ENCODE measurements at places on chromosomes 5 and 9.

DNA sequence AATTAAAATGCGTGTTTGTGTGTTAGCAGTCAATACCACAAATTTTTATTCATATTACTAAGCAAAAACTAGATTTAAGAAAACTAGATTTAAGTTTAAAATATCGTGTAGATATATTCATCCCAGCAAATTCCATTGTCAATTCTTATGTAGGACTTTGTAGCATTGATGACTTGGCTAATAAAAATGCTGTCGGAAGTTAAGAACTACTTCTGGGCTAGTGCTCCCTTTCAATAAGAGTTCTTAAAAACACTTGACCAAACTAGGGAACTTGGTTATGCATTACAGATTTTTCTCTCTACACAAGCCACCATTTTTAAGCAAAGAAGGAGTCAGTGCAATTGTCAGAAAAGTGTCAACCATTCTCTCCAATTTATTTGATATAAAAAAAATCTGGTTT lies 68.7 kb upstream of the RAD23B start:
- DNase-seq, result no peak

DNA sequence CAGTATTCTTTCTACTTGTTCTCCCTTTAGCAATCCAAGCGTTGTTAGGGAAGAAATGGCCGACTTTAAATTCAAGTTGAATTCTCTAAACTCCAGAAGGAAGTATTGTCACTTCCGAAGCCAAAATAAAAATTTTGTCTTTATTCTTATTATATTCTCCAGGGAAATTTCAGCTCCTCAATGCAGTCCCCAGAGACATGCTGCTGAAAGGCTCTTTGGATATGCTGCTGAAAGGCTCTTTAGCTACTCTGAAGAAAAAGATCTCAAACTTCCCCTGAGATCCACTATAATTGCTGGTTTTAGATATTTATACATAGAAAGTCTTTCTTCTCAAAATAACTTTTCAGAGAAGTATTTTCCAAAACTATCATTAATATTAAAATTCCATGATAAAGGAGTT lies 92.3 kb upstream of the PARP8 start:
- no peak for DNase-seq

DNA sequence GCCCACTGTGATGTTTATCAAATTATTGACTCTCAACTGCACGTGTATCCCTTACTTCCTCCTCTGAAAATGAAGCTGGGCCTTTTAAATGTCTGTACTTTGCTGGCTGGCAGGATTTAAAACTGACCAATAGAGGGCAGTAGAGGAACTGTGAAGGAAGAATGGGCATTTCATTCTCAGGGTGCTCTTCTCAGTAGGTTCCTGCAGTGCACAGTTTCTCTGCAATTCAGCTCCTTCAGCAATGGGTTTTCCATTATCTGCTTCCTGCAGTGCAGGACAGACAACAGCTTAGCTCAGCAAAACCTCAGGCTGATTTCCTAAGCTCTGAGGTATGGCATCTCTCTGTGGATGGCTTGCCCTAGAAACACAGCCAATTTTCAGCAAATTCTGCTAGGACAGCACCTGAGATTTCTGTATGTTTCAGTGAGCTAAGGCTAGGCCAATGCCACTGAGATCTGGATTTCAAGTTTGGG lies 298.4 kb upstream of the PRDM9 start:
- DNase-seq, result no peak

GRCh38 chr5:82259172-82259800 lies 18.9 kb downstream of the RPS23 start:
- DNase-seq, result no peak

- DNase-seq, result no peak
These were observed 121.5 kb downstream of the JMY start for GRCh38 chr5:79357398-79357797.

DNA sequence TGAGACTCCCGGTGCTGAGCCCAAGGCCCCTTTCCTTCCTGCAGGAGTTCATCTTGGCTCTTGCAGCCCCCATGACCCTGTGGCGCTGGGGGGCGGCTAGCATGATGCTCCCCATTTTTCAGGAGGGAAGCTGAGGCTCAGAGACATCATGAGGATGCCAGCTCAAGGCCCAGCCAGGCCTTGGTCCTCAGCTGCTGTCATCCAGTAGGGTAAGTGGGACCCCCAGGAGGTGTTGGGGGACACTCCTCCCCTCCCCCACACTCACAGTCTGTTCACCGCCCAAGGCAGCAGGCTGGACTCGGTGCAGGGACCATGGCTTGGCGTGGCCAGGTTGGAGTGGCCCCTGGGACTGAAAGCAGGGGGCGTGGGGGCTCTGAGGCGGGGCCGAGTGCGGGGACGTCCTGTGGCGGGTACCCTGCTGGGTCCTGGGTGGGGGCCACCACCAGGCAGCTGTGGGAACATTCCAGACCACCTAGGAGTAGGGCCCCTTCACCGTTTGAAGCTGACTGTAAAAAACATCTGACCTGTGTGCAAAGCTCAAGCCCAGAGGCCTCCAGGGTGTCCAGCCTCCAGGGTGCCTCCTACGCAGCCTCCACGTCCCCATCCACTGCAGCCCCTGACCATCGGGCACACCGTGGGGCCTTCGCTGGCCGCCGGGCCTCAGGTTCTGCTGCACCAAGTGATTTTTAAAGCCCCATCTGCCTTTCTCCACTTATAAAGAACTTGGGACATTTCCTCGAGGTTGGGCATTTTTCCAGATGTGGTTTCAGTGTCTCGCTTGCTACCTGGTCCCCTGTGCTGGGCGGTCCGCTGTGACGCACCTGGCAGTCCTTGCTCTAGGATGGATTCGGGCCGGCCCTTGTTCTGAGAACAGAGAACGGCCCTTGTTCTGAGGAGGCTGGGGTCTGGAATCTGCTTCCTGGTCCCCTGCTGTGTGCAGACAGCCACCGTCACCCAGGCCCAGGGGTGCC lies 3.4 kb upstream of the NOTCH1 start:
- no peak for DNase-seq

- no peak for DNase-seq
These were observed 18.7 kb upstream of the PIK3R1 start for GRCh38 chr5:68196876-68197275.

DNA sequence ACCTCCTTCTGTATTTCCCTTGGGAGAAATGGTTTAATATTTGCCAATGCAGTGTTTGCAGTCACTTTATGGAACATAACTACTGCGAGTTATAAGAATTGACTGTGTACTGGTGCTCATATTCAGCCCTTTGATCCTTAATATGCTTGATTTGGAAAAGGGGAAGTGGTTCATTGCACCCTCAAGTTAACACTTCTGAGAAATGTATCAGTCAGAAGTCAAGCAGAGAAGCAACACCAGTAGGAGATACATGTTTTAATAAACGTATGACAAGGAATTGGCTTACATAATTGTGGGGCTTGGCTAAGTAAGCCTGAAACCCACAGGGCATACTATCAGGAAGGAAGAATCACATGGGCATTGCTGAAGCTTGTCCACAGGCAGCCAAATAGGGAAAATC lies 131.0 kb upstream of the SPRY4 start:
- no peak for DNase-seq

All from coronary artery (tissue), 2 donors.